RWPE2 (cell line): ENCODE measurements at places on chromosomes 5 and 9.

- no peak for DNase-seq
Observed at GRCh38 chr5:74851684-74852353, 14.4 kb downstream of the FAM169A start.

DNA sequence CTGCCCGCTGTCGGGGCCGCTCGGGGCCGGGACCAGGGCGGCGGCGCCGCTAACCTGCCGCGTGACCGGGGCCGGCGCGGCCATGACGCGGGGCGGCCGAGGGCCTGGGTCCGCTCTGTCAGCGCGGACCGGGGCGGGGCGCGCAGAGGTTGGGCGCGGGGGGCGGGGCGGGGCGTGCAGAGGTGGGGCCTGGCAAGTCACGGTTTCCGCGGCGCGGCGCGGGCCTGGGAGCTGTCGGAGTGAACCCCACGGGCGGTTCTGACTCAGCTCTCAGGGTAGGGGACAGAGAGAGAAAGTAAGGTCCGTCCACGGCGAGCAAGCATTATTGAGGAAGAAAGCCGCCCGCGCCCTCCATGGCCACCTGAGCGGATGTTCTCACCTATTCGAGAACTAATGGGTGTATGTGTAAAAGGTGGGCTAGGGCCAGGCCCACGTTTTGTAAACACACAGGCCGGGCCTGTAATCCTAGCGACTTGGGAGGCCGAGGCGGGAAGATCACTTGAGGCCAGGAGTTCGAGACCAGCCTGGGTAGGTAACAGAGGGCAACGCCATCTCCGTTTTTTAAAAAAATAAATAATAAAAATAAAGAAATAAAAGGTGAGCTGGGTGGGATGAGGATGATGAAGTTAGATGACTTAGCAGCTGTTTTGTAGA is at the start of gene PRXL2C:
Gene PRXL2C, minus strand, starts transcription at position 120 of the 654 bp plus-strand sequence. Its CDS starts 36 bp downstream, at position 84.
- DNase-seq, result peak; percentile 75

GRCh38 chr5:152804179-152804578 is 399.1 kb upstream of the NMUR2 start:
- DNase-seq, result no peak

DNA sequence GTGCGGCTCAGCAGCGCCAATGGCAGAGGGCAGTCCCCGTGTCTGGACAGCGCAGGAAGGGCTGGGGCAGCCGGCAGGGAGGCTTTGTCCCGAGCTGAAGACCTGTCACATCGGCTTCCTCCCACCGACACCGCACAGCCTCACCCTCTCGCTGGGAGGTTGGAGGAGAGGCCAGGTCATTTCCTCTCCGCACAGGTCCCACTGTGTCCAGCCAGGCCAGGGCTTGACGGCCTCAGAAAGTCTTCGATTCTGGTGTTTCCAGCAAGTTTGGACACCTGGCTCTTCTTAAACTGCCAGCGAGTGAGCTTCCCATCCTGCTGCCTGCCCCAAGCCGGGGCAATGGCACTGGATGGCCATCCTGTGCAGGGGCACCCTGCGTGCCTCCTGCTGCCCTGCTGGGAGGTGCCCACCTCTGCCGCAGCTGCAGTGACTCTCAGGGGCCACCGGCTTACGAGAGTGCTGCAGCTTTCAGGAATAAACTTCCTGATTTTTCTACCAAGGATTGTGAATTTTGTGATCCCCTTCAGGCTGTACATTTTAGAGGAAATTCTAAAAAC is 33.9 kb downstream of the AHRR start:
- DNase-seq, result peak; percentile 56

GRCh38 chr5:147547730-147548129 is 37.9 kb upstream of the DPYSL3 start:
- DNase-seq, result no peak
